Right lung (tissue), 10 donors: ENCODE measurements at places on chromosomes 7 and 10.

DNA sequence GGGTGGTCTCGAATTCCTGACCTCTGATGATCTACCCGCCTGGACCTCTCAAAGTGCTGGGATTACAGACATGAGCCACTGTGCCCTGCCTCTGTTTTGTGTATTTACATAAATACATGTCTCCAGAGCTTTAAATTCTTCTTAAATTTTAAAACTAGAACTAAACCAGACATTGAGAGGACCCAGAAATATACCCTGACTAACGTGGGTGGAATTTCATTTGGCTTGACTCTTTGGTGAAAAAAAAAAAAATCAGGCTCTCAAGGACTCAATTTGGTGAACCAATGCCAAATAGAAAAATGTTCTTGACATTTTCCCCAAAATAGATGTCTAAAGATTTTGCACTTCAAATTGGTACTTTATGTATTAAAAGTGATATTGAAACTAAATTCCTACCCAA, 16.6 kb upstream of the FAS start:
- DNase-seq: no peak

GRCh38 chr10:1266033-1266802, 210.0 kb downstream of the WDR37 start:
- no peak for DNase-seq

- no peak for DNase-seq
Measured at GRCh38 chr7:105982388-105982787, 19.3 kb downstream of the CDHR3 start.

GRCh38 chr10:72981028-72981881, 26.6 kb upstream of the PLA2G12B start:
- DNase-seq: no peak

DNA sequence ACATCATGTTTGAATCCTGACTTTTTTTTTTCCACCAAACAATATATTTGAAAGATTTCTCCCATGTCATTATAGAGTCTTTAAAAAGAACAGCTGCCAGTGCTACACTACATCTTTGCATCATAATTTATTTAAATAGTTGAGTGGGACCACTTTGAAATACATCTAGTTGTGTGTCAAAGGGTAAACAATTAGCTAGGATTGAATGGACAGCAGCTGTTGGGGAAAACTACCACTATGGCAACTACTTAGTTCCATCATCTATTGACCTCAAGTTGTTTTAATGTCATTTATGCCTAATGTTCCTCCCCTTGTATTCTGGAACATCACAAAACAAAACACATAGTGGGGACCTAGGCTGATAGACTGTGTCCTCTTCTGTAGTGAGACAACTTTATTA, 985.1 kb downstream of the SORCS1 start:
- DNase-seq: peak; percentile 36

DNA sequence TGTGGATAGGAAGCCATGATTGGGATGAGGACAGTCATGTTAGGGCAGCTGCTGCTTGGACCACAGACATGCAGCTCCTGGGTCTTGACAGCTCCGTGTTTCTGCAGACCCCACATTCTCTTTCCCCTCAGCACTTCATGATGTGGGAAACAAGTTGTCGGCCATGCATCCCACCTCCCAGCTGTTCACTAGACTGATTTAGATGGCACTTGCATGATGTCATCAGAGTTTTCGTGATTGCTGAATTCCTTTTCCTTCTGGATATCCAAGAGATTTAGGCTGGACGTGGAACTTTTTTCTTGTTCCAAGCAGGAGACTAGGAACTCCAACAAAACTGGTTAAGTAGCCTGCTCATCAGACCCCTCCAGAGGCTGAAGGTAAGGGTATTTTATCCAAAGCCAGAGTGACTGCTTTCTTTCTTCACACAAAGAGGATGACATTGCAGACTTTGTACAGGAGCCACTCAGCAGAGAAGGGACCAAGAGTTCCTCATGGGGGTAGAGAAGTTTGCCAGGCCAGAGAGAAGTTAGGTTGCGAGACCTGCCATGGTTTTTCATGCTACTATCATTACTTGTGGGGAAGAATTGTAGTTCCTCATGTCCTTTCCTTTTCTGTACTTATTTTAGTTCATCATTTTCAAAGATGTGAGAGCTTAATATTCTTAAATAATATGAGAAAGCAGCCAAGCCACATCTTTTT, 117.7 kb upstream of the GJD4 start:
- no peak for DNase-seq

DNA sequence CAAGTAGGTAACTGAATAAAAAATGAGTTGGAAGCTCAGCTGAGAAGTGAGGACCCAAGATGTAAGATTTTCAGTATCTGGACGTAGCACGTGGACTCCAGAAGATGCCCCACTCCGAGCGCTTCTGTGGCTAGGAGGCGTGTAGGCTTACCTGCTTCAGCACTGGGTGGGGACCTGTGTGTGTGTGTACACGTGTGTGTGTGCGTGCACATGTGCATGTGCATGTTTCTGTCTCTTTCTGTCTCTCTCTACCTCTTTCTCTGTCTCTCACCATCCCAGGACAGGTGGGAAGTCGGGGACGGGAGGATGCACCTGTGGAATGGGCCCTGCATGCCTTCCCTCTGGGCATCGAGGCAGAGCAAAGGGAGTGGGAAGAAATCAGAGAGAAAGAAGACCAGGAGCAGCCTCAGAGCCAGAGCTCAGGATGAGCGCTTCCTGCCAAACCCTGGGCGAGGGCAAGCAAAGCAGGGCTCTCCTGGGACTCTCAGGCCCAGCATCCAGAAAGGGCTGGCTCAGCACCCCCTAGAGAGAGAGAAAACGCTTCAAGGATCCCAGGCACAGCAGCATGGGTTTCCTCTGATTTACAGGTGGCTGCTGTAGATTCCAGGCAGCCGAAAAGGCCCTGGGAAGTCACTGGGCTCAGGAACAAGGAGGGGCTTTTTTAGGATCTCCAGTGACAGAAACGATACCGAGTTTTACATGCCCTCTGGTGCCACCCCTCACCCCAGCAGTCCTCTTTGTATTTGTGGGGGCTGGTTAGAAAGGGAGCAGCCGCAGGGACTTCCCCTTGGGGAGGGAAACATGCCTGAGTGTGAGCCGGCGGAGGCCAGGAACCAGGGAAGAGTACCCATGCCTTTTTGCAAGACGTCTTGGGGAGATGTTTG, 28.5 kb downstream of the CXCL12 start:
- DNase-seq: no peak

- DNase-seq: no peak
Measured at GRCh38 chr10:12934777-12935176, 66.7 kb downstream of the CCDC3 start.

DNA sequence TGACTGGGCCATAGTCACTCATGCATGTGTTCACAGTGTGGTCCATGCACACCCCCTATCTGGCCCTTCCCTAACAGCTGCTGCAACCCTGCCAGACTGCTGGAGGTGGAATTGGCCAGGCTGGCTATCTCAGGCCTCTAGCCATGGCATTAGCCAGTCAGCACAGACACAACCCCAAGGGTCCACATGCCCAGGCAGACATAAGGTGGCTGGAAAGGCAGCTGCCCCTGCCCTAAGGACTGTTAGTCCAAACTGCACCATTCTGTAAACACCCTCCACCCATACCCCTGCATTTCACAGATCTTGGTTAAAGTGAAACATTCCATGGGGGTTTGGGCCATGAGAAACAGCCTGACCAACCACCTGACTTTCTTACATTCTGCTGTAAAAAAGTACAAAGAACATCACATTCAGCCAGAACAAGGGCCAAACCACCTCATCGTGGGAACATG, 137.4 kb upstream of the KCNMA1 start:
- DNase-seq: no peak

DNA sequence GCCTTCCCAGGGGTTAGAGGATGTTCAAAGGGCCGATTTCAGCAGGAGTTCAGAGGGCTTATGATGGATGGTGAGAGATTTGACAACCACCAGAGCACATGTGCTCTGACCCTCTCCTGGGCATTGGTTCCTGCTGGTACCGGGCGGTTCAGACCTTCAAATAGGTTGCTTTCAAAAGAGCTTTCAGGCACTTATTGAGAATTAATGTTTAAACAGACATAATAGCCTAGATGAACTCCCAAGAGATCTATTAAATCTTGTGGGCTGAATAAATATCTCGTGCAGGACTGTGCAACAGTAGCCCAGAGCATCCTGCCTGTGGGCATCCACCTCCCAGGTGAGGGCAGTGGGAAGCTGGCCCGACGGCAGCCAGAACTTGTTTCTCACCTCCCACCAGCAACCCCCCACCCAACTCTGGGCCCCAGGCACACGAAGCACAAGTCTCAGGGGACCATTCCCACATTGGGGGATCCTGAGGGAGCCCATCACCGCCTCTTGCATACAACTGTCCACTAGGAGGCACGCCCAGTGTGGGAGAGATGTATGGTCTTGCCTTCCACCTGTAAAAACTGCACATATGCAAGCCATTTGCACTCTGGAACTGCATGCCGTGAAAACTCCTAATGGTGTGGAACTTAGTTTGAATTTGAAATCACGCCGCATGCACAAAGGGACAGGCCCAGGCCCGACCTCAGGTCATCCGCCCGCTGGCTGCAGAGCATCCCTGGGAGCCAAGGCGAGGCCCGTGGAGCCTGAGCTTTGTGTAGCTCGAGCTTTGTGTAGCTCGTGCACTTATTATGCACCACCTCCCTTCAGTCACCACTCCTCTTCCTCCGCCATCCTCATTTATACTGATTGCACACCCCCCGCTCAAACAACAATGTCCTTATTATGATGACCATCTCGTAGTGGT, 147.8 kb downstream of the ADCY1 start:
- no peak for DNase-seq

DNA sequence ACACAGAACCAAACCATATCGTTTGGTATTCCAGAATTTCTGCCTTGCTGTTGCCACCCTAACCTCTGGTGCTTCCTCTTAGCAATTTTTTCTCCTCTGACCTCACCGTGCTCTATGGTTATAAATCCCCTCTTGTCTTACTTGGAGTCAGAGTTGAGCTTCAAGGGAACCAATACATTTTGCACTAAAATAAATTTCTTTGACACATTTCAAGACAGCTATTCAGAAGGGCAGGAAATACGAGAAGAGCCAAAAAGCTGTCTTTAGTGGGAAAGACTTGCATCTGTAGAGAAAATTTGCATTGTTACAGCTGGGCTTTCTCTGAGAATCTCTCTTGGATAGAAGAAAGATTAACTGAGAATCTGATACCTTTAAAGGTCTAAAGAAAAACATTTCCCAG, 14.5 kb upstream of the AKR1C2 start:
- DNase-seq: peak; percentile 28

DNA sequence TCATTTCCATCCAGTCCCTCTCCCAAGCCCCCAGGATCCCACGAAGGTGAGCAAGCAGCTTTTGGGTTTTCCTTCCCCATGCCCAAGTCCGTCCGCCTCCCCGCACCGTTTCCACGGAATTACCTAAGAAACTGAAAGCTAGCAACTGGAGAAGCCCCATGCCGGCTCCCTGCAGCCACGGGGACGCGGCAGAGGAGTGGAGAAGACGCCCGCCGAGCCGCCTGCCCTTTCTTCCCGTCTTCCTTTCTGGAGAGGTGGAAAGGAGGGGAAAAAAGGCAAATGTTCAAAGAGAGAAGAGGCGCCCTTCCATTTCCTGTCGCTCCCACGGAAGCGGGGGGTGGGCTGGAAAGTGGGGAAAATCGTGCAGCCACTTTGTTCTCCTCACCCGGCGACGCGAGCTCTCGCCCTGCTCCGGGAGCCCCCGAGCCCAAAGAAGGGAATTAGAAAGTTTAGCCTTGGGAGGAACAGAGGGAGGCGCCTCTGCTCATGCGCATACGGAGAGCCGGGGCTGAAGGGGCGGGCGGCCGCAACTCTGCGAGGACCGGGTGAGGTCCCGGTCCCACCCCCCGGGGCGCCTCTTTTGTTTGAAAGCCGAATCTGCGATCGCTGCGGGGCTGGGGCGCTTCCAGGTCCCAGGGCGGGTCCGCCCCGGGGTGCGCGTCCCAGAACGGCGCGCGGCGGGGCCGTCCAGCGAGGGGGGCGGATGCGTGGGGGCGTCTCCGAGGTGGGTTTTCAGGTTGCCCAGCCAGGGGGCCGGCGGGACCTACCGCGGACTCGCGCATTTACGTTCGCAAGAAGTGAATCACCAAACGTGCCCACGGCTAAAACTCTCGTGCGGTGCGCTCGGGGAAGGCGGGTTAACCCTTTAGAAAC, at the start of gene LAMB1:
LAMB1 (minus strand) TSS at position 436 of the 873 bp plus-strand sequence; CDS start at position 160, 276 bp downstream.
- DNase-seq: peak; percentile 76

DNA sequence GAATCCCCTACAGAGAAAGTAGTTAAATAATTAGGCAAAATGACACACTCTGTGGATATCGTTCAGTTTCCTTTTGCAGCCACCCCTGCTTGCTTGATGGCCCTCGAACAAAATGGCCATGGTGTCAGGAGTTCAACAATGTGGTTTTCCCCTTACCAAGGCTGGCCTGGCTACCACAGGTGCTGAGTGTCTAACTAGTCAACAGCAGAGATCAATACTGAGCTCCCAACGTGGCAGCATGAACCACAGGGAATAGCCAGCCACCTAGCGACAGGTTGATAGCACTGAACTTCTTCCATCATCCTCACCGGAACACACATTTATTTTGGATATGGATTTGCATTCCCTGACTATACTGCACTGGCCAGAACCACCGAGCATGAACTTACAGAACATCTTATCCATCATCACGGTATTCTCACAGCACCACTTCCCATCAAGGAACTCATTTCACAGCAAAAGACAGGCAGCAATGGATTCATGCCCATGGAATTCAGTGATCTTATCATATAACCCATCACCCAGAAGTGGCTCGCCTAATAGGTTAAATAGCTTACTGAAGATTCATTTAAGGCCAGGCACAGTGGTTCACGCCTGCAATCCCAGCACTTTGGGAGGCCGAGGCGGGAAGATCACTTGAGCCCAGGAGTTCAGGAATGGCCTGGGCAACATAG, 6.3 kb downstream of the C10orf67 start:
- DNase-seq: no peak

GRCh38 chr10:93363891-93364648, 118.1 kb downstream of the MYOF start:
- no peak for DNase-seq

DNA sequence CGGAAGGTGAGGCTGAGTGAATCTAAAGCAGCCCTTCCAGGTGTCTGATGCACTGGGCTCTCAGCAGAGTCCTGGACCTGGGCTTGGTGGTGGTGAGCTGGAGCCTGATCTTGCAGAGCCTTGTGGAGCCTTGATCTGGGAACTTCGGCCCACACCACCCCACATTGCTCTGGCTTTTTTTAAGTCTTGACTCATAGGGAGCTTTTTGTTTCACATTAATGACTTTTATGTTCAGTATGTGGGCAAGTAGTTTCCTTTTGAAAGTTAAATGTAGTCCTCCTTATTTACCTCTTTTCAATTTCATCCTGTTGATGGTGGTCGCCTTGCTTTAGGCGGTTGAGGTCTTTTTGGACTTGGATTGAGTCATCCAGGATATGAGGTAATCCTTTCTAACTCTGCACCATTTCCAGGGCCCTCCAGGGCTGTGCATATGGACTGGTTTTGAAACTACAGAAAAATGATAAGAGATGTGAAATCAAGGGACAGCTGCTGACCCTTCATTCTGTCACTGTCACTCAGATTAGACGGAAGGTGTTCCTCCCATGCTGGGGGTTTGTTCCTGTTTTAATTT, 2.9 kb upstream of the NRAP start:
- DNase-seq: no peak
